ENCODE measurements at places on chromosomes 11 and 22.

GRCh38 chr11:126630893-126631798 is 275.7 kb downstream of the ST3GAL4 start:
- DNase-seq = no peak

DNA sequence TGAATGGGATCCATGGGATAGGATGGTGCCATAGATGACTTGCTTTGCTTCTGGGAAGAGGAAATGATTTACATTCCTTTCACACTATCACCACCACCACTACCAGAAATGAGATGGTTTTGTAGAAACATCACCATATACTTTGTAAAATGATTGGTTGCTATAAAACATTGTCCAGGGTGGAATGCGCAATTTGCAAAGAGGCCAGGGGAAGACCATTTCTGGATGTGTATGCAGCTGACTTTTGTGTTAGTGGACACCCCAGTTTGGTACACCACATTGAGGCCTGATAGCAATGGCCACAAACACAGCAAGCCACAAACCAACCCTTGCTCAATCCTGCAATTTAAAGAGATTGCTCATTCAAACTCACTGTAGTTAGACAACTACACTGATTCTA is 56.7 kb upstream of the RCN1 start:
- DNase-seq = no peak

- peak; percentile 81 for DNase-seq
These were observed 72.6 kb downstream of the HIPK3 start for GRCh38 chr11:33329705-33330329.

GRCh38 chr11:66636411-66636810 is 2.1 kb upstream of the RBM4 start:
- DNase-seq = no peak

DNA sequence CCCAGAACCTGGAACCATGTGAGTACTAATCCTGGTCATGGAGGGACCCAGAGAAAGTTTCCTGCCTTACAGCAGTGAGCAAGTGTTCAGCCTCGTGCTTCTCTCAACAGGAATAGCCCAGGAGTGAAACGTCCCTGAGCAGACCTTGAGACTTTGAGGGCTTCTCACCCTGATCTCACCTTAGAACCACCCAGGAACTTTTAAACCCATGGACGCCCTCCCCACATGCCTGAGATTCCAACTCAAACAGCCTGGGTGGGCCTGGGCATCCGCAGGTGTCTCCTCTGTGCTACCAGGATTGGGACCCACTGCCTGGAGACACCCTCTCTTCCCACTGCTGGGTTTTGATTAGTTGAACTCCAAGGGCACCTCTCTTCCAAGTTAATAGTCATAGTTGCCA is 297.2 kb downstream of the NTM start:
- no peak for DNase-seq

DNA sequence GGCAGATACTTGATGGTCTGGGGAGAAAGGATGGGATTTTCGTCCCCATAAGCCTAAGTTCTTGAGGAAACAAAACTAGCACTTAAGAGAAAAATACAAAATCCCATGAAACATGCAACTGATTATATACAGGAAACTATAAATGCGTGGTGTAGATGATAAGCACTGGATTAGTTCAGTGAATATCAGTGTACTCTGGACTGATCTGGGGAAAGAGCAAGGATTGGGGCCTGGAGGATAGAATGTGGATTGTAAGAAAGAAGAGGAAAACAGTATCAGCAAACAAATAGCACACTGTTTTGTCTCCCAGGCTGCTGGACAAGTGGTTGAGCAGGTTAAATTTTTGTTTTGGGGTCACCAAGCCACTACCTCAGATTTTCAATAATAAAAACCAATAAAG is 49.8 kb downstream of the DCUN1D5 start:
- DNase-seq = no peak

- DNase-seq = no peak
These were observed 31.2 kb downstream of the ALG9 start for GRCh38 chr11:111840143-111840542.

GRCh38 chr11:8810540-8811301 is 100.3 kb upstream of the AKIP1 start:
- peak; percentile 93 for DNase-seq

- no peak for DNase-seq
These were observed 17.0 kb downstream of the HMGXB4 start for GRCh38 chr22:35274154-35274871.

- DNase-seq = peak; percentile 88
These were observed 68.6 kb downstream of the MICAL2 start for GRCh38 chr11:12179019-12179418.

DNA sequence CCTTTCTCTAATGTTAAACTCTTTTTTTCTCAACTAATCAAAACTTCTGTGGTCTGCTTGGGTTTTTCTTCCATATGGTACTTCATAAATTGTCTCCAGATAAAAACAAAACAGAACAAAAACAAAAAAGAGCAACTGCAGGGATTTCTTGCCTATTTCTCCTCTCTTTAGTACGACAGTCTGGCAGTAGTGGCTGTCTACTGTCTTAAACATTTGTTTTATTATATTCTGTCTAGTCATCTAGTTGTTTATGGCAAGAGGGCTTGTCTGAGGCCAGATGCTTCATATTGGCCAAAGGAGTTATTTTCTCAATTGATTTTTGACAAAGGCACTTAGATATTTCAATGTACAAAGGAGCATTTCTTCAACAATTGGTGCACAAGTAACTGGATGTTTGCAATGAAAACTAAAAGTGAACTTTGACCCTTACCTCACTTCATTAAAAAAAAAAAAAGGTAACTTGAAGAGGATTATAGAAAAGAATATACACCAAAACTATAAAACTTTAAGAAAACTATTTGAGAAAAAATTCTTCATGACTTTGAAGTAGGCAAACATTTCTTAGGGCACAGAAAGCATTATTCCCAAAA is 404.2 kb downstream of the LUZP2 start:
- no peak for DNase-seq

DNA sequence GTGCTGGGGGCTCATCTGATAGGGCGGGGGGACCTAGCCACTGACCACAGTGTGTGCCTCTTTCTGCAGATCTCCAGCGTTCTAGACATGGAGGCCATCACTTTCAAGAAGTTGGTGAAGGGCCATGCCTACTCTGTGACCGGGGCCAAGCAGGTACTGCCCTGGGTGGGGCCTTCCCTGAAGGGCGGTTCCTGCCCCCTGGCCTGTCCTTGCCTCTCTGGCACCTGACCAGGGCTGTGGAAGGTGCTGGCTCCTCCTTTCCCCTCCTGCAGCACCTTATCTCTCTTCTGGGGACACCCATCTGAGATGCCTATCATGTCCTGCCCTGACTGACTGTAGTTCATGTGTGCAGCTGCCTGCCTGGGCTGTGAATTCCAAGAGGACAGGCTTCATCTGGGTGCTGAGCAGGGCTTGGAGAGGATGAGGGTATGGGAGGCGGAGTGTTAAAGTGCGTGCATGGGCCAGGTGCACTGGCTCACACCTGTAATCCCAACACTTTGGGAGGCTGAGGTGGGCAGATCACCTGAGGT is 5.5 kb downstream of the CAPN1 start:
- DNase-seq = no peak

- peak; percentile 82 for DNase-seq
These were observed 616 bp downstream of the BTBD10 start for GRCh38 chr11:13462311-13462900.

GRCh38 chr11:134562196-134562595 is 150.2 kb upstream of the B3GAT1 start:
- DNase-seq = no peak

GRCh38 chr11:2836315-2837095 is 49.1 kb downstream of the CDKN1C start:
- no peak for DNase-seq

- no peak for DNase-seq
These were observed 294.3 kb downstream of the OPCML start for GRCh38 chr11:133238027-133238426.

DNA sequence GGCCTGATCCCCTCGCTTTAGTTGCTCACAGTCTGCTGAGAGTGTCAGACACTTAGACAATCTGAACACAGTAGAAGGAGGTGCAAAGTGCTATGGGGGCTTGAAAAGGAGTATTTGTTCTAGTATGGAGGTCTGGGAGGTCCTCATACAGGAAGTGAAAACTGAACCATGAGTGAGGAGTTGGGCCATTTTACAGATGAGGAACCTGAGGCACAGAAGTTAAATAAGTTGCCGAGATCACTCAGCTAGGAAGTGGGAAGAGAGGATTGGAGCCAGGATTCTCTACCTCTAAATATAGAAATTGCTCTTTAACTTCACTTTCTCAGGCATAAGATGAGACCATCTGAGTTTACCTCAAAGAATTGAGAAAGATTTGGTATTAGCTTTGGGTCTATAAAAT is 4.0 kb upstream of the NEU3 start:
- DNase-seq = no peak

- peak; percentile 0 for DNase-seq
These were observed 1.7 kb upstream of the GAB4 start for GRCh38 chr22:17009640-17010291.

DNA sequence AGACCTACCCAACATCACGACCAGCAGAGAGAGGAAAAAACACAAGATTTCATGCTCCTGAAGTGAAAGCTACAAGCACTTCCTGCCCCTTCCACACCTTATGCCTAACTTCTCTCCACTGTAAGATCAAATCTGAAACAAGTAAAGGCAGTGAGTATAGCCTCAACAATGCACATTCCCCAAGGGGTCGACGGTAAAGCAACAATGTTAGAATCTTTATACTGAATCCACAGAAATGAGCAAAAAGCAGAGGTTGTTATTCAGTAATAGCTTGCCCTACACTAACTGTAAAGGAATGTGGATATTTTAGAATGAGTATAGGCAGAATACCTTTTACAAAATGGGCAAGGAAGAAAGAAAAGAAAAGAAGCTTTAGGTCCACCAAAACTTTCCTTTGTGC is 15.6 kb downstream of the ARFGAP3 start:
- DNase-seq = no peak

DNA sequence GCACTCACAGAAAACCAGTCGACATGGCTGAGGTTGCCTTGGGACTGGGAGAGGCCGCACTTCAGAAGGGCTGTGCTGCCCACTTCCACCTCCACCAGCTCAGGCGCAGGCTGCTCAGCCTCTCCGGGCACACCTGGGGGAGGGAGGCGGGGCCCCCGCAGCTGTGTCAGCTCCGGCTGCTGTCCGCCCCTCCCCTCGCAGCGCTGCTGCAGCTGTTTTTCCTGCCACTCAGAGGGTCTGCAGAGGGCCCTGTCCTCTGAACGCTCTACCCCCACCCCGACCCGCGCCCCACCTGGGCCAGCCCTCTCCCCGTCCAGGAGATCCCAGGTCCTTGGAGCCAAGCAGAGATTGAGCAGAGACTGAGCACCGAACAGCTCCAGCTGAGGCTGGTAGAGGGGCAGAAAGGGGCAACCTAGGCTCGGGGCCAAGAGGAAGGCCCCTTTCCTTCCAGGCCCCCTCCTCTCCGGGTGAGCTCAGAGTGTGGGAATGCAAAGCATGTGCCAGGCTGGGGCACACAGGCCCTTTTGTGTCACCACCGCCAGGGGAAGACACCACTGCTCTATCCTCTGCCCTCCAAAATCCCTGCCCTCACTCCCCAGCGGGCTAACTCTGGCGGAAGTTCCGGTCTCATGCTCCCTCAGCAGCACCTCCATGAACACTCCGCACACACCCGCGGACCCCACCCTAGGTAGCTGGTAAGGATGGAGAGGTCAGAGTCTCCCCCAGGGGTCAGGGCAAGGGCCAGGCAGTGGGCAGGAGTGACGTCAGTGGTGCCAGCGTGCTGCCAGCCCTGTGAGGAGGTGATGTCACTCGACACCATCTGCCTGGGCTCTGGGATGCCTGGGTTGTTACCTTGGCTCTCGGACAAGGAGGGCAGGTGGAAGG is 1.6 kb downstream of the MCAM start:
- DNase-seq = peak; percentile 72

DNA sequence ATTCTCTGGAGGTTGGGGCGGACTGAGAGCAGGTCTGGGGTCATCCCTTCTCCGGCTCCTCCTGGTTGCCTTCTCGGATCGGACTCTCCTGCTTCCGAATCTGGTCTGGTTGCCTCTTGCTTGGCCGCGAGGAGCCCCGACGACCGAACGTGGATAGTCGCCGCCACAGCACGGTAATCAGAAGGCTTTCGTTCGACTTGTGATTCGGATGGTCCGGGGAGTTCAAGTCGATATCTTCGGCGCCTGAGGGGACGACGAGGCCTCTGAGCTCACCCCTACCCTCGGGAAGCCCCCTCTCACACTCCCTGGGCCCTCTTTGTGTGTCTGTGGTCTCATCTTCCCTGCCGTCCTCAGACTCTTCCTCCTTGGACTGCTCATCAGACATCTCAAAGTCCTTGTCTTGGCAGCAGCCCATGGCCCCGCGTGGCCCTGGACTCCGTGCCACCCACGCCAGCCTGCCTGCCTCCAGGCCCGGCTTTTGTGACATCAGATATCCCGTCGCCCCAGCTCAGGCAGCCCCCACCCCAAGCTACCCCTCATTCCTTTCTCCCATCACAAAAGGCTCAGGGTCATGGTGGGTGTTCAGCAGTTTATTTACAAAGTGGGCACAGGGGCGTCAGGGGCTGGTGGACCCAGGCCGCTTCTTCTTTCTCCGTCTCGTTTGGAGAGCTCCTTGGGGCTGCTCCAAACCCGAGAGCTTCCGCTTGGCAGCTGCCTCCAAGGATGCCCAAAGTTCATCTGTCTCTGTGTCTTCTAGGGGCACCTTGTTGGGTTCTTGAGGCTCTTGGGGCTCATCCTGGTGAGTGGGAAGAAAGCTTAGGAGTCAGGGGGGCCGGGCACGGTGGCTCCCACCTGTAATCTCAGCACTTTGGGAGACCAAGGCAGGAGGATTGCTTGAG is at the start of gene TEX54:
TSS of gene TEX54 (minus strand) at position 506 of the 899 bp plus-strand sequence.
- DNase-seq = no peak

DNA sequence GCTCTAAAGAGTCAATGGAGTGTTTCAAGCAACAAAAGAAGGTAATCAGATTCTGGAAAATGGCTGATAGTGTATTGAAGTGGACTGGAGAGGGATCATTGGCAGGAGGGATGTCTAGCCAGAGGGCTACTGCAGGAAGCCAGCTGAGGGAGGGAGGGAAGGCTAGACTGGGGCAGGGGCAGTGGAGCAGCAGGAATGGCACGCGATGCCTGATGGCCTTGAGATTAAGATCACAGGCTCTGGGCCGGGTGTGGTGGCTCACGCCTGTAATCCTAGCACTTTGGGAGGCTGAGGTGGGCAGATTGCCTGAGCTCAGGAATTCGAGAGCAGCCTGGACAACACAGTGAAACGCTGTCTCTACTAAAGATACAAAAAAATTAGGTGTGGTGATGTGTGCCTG is 47.5 kb upstream of the PRDM11 start:
- no peak for DNase-seq

GRCh38 chr11:3340025-3340424 is 38.9 kb downstream of the ZNF195 start:
- no peak for DNase-seq
